ENCODE measurements at places on chromosomes 1 and 21.
A peak's percentile ranks its signal among the peaks of the same experiment; 100 is the strongest.

DNA sequence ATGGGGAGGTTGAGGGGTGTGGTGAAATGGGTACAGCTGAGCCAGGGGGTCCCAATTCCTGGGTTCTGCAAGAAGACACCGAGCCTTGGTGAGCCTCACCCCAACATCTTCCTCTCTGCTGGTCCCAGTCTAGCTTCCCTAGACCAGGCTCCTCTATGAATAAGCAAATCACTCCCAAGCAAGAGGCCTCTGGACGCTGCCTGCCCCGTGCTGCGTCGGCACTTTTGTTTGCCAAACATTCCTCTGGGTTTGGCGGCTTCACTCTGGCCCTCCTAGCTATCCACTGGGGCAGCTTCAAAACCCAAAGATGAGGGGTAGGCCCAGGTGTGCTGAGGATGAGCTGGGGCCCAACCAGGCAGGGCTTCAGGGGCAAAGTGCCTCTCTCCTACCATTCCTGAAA is 137.1 kb upstream of the CD34 start:
- no peak for DNase-seq

DNA sequence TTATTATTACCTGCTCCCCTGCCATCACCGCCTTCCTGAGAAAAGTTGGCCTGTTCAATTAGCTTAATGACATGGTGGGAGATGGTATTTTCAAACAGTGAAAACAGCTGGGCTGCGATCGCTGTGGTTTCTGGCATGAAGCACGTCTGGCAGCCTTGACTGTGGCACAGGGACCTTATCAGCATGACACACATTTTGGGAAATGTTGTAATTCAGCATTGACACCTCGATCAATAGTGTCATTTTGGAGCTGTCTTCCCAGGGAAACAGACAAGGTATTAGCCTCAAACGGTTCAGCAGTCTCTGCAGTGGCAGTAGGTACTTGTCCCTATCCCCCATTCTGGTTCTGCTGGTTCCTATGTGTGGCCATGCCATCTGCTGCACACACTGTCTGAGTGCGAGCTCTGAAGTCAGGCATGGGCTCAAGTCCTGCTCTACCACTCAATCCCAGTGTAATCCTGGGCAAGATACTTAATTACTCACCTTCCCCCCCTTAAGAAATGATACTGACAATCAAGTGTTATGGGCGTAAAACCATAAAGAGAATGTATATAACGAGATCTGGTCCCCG is 154.5 kb upstream of the KCND3 start:
- DNase-seq, result peak; percentile 33

- peak; percentile 73 for DNase-seq
These were observed 131.3 kb downstream of the NTPCR start for GRCh38 chr1:233081735-233082134.

GRCh38 chr1:229067546-229067945 is 203.4 kb upstream of the RAB4A start:
- no peak for DNase-seq

DNA sequence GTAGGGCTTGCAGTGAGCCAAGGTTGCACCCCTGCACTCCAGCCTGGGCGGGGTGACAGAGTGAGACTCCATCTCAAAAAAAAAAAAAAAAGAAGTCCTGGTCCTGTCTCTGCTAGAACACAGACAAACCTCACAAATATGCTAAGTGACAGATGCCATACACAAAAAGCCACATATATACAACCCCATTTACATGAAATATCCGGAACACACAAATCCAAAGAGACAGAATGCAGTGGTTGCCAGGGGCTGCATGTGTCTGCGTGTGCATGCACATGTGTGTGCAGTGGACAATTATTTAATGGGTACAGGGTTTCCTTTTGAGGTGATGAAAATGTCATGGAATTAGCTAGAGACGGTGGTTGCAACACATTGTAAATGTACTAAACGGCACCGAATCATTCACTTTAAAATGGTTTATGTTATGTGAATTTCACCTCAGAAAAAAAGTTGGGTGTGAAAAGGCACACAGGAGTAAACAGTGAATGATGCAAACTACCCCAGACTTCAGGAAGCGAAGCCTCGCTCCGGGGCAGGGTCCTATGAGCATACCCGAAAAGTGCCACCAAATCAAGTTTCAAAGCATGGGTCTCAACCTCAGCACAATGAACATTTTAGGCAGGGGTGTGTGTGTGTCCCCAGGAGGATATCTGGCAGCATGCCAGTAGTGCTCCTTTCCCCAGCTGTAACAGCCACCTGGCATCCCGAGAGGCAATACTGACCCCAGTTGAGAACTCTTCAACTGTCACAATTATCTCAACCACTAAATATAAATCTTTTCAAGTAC is 48.3 kb downstream of the GNB1 start:
- DNase-seq, result peak; percentile 13

DNA sequence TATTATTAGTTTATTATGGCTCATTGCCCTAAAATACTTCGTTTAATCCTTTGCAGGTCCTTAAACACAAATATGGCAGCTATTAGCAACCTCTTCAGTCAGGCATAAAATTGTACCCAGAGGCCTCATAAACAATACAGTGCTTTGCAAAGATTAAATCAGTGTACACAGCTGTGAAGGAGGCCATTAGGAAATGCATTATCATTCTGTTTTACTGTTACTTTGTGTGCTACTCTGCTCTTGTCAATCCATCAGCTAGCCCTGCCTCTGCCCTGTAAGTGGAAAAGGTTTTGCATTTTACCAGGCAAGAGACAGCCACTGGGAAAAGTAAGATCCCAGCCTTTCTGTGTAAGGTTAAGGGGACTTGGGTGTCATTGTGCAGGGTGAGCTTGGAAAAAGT is 415.7 kb upstream of the DAB1 start:
- no peak for DNase-seq

DNA sequence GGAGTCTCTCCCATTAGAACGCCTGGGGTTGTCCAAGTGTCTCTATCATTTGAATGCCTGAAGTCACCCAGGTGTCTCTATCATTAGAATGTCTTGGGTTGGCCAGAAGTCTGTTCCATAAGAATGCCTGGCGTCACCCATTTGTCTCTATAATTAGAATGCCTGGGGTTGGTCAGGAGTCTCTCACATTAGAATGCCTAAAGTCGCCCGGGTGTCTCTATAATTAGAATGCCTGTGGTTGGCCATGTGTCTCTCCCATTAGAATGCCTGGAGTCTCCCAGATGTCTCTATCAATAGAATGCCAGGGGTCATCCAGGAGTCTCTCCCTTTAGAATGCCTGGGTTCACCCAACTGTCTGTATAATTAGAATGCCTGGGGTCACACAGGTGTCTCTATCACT is 54.5 kb downstream of the RNF187 start:
- no peak for DNase-seq

GRCh38 chr1:30321996-30322858 is 401.2 kb downstream of the MATN1 start:
- DNase-seq, result no peak

DNA sequence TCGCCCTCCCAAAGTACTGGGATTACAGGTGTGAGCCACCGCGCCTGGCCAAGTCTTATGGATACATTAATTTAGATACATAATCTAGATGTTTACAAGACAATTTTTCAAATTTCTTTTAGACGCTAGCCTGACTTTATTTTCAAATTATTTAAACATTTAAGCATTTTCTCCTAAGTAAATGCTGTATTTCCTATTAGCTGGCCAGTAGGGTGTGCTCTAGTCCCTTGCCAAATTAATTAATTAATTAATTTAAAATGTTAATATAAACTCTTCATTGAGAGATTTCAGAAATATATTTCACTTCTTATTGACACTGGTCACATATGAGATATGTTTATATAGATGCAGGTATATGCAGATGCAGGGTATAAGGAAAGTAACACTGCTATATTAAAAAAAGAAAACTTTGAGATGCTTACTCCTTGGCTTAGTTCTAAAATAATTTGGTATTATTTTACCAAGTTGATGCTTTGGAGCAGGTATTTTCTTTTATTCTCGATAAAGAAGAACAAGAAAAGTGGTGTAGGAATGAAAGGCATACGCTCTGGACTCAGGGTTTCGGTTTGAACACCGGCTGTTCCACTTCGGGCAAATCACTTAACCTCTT is 5.2 kb upstream of the ERRFI1 start:
- DNase-seq, result peak; percentile 46

- DNase-seq, result no peak
These were observed 11.6 kb upstream of the S100A7A start for GRCh38 chr1:153404768-153405167.

DNA sequence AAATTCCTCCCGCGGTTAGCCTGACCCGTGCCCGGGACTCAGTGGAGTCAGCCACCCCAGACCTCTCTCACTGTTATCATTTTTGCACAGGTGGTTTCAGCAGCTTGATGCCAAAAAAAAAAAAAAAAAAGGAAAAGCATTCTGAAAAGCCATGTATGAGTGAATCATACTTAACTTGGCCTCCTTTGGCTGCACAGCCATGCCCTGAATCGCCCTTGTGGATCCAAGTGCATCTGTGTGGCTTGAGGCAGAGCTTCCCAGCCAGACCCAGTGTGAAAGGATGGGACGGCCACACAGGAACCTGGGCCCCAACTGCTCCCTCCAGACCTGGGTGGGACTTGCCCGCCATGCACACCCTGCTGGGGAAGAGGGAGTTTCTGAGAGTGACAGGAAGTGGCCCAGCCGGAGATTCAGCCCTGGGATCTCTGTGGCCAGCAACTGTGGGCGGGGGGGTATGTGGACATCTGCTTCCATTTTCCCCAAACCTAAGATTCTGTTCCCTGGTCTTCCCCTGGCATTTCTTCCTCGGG is 8.6 kb downstream of the YBEY start:
- DNase-seq, result peak; percentile 3

DNA sequence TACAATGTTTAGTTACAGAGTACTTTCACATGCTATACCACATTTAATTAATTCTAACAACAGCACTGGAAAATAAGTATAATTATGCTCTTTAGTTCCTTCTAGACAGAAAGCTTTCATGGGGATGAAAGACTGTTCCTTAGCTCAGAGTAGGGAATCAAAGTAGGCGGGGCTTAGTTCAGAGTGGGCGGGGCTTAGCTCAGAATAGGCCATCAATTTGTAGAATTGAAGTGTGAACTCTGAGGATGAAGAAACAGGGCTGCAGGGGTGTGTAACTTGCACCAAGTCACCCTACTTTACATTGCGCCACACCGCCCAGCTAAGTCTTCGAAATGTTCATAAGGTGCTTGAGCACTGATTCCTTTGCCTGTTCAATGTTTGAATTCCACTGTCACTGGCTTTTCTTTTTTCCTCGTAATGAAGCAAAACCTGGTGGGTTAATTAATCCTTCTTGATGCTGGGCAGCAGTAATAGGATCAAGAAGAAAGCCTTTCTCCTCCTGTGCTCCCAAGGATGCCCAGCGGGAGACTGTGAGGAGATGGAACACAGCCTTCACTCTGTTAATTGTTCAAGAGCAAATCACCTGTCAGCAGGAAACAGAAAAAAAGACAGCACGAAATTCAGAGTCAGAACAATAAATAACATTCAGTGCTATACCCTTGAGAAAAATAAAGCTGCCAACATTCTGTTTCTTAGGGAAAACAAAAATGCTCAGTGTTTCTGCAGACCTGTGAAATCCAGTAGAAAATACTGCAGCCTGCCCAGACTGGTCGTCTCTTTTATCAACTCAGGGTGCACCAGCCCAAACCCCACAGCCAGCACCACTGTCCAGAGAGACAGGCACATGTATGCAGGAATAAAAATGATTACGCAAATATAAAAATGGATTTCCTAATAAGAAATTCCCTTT is 66.5 kb upstream of the CAMK1G start:
- no peak for DNase-seq

GRCh38 chr1:41641475-41641814 is 157.0 kb upstream of the EDN2 start:
- no peak for DNase-seq

DNA sequence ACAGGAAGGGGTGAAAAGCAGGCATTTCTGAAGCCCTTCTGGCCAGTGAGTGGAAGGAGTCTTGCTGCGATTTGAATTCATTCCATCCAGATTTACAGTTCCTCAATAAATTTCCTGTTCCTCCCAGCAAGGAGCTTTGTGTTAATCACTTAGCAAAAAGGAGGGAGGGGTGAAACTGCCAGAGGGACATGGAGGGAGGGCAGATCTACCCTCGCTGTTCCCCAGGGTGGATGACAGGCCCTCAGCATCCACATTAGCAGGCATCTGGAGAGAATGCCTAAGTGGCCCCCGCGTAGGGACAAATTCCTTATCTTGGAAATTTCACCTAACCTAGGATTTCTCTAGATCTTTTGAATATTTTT is 1.2 kb downstream of the ETV3 start:
- DNase-seq, result no peak

DNA sequence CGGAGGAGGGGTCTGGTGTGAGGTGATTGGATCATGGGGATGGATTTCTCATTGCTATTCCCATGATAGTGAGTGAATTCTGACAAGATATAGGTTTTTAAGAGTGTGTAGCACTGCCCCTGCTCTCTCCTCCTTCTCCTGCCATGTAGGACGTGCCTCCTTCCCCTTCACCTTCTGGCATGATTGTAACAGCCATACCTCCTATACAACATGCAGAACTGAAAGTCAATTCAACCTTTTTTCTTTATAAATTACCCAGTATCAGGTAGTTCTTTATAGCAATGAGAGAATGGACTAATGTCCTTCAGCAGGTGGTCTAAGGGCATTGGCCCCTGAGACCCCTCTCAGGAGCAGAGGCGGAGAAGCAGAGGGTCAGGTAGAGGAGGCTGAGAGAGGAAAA is 168.7 kb upstream of the ETV3 start:
- DNase-seq, result no peak

DNA sequence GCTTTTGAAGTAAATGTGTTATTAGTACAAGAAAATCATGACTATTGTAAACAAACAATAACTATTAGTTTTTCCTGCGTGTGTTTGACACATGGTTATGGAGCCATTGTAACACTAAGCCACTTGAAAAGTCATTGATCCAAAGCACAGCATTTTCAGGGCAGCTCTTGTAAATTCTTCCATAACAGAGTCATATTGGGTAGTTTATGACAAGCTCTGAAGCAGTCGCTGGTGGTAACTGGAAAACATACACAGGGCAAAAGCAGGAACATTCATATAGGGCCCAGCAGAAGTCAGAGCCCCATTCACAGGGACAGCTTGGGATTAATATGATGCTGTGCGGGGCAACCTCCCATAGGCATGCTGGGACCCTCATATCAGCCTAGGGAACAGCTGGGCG is 483.2 kb upstream of the PTBP2 start:
- no peak for DNase-seq

GRCh38 chr1:214363386-214363785 is 82.4 kb downstream of the SMYD2 start:
- DNase-seq, result no peak

- DNase-seq, result no peak
These were observed 6.6 kb upstream of the SMIM12 start for GRCh38 chr1:34865981-34866761.

- no peak for DNase-seq
These were observed 9.5 kb downstream of the TRAF5 start for GRCh38 chr1:211336161-211336560.

- DNase-seq, result no peak
These were observed 40.2 kb downstream of the DUSP10 start for GRCh38 chr1:221701570-221702186.

GRCh38 chr1:204255966-204256365 is 42.2 kb upstream of the GOLT1A start:
- no peak for DNase-seq

Measured in NCI-H2227 treated with DMSO at 0.1 percent for 48 hours (cell line).